ENCODE measurements at places on chromosomes 11 and 22.

DNA sequence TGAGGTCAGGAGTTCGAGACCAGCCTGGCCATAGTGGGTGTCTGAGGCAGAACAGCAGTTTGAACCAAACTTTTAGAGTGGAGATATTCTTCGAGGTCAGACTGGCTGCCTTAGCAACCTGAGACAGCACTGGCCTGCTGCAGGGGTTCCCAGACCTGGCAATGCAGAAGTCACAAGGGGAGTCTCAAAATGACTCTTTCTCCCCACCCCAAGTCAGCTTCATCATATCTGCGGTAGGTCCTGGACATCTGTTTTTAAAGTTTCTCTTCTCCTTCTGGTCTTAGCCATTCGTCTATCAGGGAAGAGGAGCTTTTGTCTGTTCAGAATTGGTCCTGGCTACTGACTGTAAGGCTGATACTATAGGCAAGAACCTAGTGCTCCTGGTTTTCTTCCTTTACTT lies 14.5 kb upstream of the CLMP start:
- DNase-seq, result no peak

DNA sequence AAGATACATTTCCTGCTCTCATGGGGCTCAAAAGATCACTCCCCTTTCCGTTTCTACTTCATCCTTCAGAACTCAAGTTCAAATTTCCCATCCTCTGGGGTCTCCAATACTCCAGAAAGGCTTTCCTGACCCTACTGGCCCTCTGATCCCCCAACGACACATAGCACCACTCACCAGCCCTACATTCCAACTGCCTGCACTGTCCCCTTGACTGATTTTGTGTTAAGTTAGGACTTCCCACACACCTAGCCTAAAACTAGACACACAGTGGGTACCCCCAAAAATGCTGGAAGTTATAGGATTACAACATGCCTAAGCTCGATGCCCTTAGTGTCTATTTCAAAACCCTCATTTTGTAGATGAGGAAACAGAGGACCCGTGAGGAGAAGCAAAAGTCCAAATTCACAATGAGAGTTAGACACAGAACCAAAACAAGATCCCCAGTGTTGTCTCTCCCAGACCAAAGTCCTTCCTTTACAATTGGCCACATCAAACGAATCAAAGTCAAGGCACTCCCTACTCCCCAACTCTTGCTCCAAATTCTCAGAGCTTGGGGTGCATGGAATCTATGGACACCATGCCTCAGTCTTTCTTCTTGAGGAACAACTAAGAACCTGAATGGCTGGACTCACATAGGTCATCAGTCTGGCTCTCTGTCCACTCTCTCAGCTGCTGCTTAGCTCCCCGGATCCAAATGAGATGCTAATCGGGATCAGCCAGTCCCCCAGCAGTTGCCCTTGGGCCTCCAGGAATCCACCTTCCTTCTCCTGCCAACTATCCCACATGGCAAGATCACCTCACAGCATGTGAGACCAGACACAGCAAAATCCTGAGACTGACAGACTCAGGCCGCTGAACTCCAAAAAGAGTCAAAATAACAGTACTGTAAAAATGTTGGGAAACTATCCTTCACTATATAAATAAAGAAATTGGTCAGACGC lies 1.7 kb downstream of the CLPB start:
- no peak for DNase-seq

GRCh38 chr11:14587258-14587657 lies 56.3 kb upstream of the PDE3B start:
- DNase-seq, result no peak

GRCh38 chr11:11318961-11319360 lies 34.1 kb downstream of the CSNK2A3 start:
- no peak for DNase-seq

DNA sequence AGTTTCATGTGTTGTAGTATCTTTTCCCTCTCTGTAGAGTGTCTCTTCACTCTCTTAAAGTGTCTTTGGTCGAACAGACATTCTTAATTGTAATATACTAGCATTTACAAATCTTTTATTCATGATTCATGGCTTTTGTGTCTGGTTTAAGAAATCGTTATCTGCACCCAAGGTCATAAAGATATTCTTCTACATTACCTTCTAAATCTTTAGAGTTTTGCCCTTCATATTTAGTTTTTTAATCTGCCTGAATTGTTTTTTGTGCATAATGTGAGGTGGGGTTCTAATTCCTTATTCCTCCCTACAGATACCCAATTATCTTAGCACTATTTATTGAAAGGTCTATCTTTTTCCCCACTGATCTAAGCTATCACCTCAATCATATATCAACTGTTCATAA lies 9.0 kb upstream of the NNMT start:
- no peak for DNase-seq

GRCh38 chr11:64317325-64317960 lies at the start of gene TRMT112:
TRMT112 (minus strand) TSS chr11:64317559; CDS start chr11:64317526, 33 bp downstream.
- DNase-seq, result peak; percentile 89

DNA sequence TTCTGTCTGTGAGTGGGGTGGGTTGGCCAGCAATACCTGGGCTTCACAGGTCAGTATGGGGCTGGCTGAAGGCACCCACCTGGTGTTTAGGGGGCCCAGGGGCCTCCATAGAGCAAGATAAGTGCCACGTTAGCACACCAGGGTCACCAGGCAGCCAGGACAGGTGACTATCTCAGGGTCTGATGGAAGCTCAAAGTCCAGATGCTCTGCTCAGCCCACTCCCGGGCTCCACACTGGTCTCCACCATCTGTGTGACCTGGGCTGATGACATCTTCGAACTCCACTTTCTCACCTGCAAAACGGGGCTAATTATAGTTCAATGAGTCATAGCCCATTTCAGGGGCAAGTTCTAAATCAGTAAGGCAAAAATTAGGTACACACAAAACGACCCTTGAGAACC lies 39.4 kb upstream of the PRDM11 start:
- no peak for DNase-seq

DNA sequence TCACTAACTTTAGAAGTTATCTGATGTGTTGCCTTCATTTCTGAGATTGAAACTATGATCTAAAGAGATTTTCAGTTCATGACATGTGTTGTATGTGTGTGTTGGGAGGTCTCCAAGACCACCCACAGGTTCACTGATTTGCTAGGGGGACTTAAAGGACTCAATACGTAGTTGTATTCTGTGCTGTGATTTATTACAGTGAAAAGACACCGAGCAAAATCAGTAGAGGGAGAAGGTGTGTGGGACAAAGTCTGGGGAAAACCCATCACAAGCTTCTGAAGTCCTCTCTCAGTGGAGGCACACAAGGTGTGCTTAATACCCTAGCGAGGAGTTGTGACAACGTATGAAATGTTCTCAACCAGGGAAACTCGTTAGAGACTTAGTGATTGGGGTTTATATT lies 35.6 kb downstream of the RNF169 start:
- no peak for DNase-seq

DNA sequence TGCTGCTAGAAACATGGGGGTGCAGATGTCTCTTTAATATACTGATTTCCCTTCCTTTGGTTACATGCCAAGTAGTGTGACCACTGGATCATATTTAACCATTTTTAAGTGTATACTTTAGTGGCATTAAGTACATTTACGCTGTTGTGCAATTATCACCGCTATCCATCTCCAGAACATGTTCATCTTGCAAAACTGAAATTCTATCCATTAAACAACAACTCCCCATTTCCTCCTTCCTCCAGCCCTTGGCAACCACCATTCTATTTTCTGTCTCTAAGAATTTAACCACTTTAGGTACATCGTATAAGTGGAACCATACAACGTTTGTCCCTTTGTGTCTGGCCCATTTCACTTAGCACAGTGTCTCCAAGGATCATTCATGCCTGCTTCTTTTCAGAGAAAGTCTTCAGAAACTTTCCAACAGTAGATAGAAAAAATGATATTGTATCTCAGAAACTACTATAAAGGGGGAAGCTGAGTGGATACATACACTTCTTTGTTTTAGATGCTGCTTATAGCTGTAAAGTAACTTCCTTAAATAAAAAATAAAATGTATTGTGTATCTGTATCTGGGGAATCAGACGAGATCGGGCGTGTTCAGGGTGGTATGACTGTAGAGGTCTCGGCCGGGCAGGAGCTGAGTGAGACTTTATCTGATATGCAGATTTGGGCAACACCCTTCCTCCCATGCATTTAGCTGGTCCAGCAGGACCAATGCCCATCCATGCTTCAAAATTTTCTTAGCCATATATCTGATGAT lies 44.6 kb upstream of the ZBED5 start:
- no peak for DNase-seq

GRCh38 chr22:48373626-48374173 lies 1454.0 kb downstream of the BRD1 start:
- DNase-seq, result no peak

GRCh38 chr22:46001046-46001425 lies 24.1 kb upstream of the WNT7B start:
- DNase-seq, result no peak

DNA sequence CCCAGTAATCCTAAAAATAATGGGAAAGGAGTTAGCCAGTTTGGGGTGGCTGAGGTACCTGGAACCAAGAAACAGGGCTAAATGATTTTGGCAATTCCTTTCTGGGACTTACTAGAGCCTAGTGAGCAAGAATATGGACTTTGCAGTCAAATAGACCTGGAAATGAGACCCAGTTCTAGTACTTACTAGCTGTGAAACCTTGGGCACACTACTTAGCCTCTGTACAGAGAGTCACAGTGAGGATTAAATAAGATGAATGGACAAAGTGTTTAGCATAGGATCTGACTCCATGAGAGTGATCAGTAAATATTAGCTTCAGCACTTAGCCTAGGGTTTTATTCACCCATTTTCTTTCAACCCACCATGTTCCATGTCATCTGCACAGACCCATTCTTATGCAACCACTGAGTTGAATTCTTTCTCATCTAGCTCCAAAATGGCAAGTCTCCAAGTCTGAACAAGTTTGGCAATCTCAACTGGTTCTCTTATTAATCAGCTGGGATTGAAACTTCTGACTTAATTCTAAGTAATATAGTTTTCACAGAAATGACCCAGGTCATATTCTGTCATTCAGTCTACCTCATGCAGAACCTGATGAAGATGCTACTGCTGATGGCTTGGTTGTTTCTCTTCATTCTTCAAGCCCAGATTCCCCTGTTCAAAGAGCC lies 15.0 kb upstream of the SORL1 start:
- DNase-seq, result no peak

DNA sequence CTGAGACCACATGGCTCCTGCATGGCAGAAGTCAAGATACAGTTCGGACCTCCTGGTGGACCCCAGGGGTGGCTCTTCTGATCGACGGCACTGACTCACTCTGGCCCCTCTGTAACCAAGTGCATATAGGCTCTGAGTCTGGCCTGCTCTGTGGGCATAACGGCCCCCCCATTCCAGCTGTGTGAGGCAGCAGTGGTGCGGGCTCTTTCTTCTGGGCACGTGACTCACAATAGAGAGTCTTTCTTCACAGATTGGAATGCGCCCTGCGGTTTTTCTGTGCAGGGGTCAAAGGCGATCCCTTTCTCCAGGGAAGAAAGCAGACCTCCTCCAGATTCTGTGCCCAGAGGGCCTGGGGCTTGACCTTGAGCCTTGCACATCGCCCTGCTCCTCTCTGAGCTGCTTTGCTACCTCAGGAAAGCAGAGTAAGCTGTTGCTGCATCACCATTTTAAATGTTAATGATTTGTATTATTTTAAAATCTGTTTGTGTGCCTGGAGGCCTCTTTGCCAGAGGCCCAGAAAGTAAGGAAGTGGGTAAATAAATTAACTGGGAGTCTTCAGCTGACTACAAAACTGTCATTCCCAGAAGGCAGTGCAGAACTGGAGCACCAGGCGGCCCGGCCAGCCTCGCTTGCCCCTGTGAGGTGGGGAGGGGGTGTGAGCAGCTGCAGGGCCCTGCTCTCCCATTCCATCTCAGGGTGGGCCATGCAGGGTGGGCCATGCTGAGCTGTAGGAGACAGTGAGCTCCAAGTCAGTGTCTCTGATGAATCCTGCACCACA lies 199.0 kb downstream of the GRIK4 start:
- no peak for DNase-seq

DNA sequence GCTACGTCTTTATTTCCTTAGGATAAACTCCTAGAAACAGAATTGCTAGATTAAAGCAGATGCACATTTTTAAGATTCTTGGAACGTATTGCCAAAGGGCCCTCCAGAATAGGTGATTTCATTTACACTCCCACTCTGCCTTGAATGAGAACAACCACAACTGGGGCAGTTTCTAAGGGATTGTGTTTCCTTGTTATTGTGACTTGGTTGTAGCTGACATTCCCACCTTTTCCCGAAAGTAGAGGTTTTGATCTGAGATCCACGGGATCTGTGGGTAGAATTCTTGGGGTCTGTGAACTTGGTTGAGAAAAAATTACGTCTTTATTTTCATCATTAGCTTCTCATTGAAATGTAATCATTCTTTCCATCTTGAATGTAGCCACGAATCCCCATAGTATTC lies 21.5 kb downstream of the LRRC32 start:
- DNase-seq, result no peak

DNA sequence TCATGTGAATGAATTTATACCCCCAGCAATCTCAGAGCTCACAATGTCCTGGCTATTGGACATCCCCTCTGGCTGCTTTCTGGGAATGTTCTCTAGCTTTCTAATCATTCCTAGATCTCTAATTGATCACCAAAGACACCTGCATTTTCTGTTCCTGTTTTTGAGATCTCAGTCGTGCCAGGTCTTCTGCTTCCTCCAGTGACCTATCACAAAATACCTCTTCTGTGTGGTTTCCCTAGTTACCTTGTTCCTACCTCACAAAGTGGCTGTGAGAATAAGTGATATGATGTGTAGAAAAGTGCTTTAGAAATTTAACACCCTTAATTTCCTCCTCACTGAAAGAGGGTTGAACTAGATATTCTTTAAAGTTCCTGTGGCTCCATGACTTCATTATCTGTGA lies 92.2 kb downstream of the LUZP2 start:
- DNase-seq, result no peak

GRCh38 chr11:8760896-8761295 lies 78.3 kb downstream of the RPL27A start:
- no peak for DNase-seq

DNA sequence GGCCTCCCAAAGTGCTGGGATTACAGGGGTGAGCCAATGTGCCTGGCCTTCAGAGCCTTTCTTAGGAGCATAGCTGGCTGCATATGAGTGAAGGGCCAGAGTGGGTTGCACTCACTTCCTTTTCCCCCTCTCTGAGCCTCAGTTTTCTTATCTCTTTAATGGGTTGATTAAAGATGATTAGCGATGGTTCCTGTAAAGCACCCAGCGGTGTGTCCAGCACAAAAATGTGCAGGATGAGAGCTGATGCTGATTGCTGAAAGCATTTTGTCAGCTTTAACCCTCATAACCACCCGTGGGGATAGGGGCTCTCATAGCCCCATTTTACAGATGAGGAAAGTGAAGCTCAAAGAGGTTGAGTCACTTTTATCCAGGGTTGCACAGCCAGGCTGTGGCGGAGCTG lies 5.5 kb downstream of the CACNA1I start:
- DNase-seq, result no peak

- no peak for DNase-seq
Observed at GRCh38 chr22:46113910-46114517, 36.3 kb upstream of the PPARA start.

DNA sequence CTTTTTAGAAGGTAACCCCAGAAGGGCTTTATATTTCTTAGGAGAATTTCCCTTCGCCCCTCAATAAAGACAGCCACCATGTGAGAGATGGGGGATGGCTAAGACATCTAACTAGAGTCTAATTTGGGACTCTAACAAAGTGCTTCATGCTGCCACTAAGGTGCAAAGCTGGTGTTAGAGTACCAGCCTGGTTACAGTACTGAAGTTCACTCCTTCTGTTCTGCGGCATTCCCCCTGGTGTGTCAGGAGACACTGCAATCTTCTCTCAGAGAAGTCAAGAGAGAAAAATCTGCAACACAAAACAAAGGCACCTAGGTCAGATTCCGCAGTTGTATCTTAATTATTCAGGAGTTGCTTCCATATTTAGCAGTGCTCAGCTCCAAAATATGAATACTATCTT lies 603.0 kb upstream of the CADM1 start:
- no peak for DNase-seq
